ENCODE measurements at places on chromosomes 11 and 22.
A peak's percentile ranks its signal among the peaks of the same experiment; 100 is the strongest.

GRCh38 chr22:45972091-45972888 is 4.7 kb downstream of the WNT7B start:
- no peak for DNase-seq

- no peak for DNase-seq
Observed at GRCh38 chr11:46947399-46948077, 11.0 kb downstream of the CSTPP1 start.

- no peak for DNase-seq
Observed at GRCh38 chr11:31045335-31045734, 324.2 kb downstream of the DCDC1 start.

DNA sequence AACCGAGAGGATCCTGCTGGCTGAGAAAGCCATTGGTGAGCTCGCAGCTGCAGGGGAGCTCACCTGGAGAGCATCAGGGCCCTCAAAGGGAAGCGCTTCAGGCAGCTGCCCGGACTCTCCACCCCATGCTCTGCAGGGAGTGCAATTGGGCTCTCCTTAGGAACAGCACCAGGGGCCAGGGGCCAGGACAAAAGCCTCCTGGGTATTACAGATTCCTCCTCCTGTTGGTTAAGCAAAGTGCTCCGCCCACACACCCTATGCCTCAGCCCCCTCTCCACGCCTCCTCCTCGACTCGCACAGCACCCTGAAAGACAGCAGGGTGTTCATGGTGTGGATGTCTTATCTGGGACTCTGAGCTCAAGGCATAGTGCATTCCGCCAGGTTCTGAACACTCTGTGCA is 139.9 kb downstream of the SHANK2 start:
- DNase-seq, result no peak

DNA sequence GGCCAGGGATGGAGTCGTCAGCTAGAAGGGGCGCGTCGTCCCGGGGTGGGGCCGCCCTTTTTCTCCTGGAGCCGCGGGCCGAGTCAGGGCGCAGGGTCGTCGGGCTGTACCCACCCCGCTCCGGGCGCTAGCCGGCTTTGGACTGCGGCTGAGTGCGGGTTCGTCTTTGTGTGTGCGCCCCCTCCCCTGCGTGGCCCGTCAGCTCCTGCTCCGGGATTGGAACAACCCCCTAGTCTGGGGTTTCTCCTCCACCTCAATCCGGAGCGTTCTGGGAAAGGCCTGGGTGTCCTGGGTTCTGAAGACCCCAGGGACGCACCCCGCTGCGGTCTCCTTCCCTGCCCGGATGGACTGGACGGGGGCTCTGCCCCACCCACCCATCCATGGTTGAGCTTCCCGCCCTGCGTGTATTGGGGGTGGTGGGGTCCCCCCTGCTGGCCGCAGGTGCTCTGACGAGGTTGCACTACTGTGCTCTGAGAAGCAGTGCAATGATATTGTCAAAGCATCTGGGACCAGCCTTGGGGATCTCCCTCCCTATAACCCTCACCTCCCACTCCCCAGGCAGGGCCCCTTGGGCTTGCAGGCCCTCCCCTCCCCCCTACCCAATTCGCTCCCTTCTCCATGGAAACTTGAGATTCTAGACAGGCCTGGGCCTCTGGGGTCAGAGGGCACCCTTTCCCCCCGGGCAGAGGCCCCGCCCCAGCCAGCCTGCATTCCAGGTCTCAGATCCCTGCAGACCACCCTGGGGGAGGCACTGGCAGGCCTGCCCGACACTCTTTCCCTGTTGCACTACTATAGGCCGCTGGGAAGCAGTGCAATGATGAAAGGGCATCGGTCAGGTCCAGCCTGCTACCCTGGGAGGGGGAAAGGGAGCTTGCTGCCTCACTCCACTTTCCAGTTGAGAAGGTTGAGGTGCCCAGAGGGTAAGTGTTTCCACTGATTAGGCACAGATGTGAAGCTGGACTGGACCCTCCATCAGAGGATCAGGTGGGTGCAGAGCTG is 10.7 kb downstream of the SDF2L1 start:
- no peak for DNase-seq

GRCh38 chr11:76626921-76627401 is 43.6 kb downstream of the LRRC32 start:
- DNase-seq, result peak; percentile 64

GRCh38 chr22:25875461-25875860 is 133.5 kb downstream of the MYO18B start:
- no peak for DNase-seq

GRCh38 chr11:110857892-110858546 is 145.8 kb upstream of the ARHGAP20 start:
- DNase-seq, result no peak

DNA sequence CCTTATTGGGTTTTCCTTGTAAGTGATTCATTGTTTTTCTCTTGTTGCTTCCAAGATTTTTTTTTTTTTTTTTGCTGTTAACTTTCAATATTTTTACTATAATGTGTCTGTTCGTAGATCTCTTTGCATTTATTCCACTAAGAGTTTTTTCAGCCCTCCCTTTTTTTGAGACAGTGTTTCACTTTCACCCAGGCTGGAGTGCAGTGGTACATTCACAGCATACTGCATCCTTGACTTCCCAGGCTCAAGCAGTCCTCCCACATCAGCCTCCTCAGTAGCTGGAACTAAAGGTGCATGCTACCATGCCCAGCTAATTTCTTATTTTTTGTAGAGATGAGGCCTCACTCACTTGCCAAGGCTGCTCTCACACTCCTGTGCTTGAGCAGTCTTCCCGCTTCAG is 1282.0 kb upstream of the CNTN5 start:
- no peak for DNase-seq

DNA sequence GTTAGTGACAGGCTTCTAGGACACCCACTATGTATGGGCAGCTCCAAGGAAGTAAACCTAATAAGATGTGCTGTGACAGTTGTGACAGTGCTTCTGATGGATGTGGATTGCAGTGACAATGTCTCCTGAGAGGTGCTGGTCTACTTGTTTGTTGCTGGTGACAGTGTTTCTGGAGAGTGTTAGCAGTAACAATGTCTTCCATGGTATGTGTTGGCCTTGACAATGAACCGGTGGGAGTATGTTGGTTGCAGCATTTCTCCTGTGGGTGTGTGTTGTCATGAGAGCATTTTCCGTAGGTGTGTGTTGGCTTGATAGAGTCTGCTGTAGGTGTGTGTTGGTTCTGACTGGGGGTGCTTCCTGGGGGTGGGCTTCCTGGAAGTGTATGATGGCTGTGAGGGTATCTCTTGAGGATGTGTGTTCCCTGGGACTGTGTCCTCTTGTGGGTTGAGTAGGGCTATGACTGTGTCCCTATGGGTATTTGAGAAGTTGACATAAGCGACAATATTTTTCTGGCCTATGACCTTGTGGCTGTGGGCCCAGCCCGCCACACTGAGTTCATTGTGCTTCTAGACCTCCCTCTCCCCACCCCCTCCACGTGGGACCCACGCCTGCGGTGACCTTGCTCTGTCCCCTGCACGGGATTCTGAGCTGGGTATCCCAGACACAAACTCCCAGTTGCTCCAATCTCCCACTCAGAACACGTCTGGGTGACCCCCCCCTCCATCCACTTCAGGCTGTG is 1.2 kb downstream of the DCHS1 start:
- DNase-seq, result no peak

DNA sequence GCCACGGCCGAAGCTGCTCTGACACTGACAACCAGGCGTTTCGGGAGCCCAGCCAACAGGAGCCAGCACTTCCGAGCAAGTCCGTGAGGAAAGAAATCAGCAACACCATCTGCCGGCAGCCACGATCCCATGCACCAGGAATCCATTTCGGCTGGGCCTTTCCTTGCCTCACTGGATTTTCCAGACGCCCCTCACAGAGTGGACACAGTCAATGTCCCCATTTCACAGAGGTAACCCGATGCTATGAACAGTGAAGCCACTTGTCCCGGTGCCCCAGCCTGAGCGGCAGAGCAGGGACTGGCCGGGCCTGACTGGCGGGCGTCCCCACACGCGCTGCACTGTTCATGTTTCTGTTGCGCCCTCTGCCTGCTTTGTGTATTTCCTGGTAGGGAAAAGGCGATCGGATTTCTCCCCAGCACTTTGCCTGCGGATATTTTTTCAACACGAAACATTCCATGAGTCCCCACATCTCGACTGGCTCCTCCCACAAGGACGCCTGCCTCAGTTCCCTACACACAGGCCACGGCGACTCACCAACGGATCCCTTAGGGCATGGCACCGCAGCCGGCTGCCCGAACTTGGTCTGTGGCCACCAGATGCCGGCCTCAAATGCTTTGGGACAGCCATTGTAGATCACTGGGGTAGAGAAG is 55.3 kb downstream of the TRMU start:
- DNase-seq, result no peak

DNA sequence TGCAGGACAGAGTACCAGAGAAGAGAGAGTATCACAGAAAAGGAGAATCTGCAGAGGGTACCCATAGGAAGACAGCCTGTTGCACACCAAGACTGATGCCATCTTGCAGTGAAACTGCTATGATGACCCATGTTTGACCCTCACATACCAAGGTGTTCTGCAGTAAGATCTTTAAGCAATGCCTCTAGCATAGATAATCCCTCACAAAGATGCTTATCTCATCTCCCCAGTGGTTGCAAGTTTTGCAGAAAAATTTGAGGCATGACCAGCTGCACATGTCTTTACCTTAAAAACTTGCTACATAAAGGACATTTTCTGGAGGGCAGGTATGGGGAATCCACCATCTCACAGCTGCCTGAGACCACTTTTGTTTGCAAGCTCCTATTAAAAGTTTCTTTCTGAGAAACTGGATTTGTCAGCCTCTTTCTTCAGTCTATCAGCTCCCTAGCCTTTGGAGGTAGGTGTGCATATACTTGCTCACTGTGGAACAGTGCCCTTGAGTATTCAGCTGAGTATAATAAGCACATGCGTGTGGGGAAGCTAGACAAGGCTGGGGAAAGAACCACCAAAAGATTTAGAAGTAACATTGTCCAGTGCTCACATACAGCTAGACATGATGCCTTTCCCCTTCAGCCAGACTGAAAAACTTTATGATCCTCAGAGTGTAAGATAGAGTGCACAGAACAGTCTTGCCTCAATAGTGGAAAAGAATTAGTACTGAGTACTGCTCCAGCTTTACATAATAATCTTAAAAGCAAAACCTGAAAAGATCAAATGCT is 100.3 kb upstream of the TEAD1 start:
- no peak for DNase-seq

DNA sequence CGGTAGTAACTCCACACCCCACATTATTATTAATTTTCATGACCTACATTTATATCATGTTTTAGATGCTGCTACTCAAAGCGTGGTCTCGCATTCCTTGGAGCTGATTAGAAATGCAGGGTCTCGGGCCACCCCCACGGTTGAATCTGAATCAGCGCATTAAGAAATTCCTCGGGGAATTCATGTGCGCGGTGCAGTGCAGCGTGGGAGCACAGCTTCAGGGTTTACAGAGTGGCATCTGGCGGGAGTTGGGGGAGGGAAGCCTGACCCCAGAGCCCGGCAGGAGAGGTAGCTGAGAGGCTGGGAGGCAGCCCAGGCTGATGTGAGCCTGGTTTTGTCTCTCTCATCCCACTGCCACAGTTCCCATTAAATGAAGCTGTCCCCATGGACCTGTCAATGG is 48.1 kb upstream of the DAGLA start:
- DNase-seq, result no peak

- no peak for DNase-seq
Observed at GRCh38 chr22:37752189-37753087, 55.3 kb upstream of the GCAT start.

- DNase-seq, result peak; percentile 7
Observed at GRCh38 chr11:102047305-102047924, at the start of gene CFAP300. TSS of gene CFAP300 (plus strand) at chr11:102047437. CDS start at chr11:102047471, 34 bp downstream.

DNA sequence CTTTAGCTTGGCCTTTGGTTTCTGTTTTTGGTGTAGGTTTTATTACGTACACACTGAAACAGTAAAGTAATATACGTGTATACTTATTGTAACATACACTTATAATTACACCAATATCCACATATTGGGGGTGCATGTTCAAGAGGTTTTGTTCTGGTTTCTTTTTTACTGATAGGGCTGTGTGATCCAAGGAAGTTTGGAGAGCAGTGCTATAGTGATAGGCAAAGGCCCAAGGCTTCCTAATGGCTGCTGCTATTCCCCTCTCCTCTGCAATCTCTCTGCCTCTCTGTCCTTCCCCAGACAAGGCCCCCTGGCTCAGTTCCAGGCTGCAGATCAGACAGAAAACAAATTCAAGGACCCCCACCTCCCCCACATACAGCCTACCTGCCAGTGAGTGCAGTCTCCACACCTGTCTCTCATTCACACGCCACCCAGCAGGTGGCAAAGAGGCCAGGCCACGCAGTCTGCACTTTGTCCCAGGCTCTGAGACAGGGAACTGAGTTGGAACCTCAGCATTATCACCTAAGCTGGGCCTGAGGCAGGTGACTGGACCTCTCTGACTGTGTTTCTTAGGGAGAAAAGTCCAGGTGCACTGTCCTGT is 15.1 kb downstream of the TMEM184B start:
- DNase-seq, result no peak

- no peak for DNase-seq
Observed at GRCh38 chr11:74839446-74839845, 90.8 kb downstream of the RNF169 start.
